CD4-positive, alpha-beta T cell (primary cell): ENCODE measurements at places on chromosomes 7 and 10.

DNA sequence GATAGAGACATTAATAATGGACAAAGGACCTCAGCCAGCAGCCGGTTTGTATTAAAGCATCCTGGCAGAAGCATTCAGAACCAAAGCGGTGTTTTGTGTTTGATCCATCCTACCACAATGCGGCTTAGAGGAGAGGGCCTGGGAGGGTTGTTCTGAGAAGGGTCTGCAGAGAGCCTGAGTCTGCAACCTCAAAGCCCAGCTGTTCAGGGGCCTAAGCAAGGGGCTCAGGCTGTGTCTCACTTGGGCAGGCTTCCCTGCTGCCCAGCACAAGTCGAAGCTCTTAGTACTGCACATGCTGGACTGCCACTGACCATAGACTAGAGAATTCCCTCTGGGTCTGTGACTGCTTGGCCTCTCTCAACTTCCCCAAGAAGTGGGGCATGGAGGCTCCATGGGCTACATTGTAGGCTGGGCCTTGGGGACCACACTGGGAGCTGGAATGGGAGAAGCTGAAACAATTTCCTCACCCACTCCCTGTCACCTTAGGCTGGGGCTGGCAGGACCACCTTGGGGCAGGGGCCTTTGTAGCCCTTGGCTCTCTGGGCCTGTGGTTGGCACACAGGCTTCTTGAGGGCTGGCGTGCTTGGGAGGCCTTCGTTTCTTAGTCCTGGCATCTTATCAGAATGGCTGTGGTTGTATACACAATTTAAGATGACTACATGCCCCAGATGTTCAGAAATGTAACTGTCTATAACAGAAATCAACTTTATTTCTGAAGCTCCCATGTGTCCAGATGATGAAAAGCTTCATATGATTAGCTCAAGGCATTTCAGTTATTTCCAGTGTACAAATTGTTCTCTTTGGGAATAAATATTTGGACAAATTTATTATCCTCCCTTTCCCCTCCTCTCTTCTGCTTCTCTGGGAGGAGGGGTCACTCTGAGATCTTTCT lies 44.5 kb downstream of the LRRC18 start:
- DNase-seq, result no peak

DNA sequence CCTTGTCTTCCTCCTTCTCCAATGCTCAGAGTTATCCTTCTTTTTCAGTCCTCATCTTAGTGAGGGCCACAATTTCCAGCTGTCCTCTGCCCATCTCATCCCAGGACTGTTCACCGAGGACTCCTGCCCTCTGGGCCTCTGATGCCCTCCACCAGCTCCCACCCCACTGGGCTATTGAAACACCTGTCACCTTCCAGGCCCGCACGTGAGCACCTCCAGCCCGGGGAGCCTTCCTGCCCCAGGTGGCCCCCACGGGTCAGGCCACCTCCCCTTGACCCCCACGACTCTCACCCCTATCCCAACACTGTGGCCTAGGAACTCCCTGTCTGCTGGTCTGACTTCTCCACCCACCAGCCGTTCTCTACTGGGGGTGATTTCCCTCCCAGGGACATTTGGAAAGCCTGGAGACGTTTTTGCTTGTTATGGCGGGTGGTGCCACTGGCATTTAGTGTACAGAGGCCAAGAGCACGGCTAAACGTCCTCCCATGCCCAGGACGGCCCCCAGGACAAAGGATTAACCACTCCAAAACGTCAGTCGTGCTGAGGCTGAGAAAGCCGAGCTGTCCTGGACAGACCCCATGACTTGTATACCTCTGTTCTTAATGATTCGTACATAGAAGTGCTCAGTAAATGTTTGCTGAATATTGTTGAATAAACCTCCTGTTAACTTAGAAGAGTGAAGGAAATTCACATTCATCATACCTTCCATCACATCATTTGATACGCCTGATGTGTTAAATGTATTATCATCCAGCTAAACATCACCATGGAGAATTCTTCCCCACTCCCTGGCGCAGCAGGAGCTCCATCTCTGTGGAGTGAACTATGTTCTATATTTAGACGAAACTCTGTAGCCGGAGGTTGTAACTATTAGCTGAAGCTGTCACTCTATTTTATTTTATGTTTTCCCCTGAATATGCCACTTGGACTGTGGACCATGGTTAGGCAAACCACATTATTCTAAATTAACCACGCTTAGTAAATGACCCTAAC lies 270.1 kb upstream of the SHH start:
- DNase-seq, result no peak

DNA sequence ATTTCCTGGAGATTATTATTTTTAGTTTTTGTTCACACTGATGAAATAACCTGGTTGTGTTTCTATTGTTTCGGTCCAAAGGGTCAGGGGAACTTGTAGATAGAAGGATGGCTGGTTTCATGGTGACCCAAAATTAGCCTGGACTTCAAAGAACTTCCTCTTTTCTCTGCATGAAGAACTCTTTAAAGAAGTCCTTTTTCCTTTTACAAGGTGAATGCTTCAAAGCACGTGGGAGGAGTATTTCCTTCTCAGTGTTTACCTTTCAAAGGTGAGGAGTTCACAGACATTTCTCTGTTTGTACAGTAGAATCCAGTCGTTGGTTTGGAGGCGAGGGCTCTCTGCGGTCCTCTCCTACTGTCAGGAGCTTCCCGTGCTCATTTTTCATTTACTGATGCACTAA lies 561.7 kb downstream of the GATA3 start:
- no peak for DNase-seq

DNA sequence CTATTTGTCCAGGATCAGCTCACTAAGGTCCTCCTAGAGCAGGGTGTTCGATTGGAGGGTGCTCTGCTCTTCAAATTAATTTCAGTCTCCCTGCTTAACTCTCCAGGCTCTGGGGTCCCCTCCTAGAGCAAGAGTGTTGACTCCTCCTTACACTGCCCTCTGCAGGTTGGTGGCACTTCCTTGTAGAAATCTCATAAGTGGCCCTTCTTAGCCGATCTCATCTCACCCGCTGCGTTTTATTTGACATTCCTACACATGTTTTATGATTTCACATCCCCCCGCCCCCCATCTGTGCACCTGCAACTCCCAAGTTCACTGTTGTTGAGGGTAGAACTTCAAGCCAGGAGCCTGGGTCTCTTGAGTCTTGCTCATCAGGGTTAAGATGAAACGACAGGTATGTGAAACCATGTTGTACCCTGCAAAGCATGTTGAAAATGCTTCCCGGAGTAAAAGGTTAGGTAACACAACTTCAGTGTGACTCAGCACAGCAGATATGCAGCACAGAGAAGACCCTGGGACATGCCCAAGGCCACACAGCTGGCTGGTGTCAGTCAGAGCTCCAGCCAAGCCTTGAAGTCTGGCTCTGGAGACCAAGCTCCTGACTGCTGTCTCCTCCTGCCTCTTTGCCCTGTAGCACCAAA lies 171.2 kb downstream of the PRKAG2 start:
- peak; percentile 44 for DNase-seq
